Nephron progenitor cell (in vitro differentiated cells): ENCODE measurements at places on chromosomes 2 and 18.

DNA sequence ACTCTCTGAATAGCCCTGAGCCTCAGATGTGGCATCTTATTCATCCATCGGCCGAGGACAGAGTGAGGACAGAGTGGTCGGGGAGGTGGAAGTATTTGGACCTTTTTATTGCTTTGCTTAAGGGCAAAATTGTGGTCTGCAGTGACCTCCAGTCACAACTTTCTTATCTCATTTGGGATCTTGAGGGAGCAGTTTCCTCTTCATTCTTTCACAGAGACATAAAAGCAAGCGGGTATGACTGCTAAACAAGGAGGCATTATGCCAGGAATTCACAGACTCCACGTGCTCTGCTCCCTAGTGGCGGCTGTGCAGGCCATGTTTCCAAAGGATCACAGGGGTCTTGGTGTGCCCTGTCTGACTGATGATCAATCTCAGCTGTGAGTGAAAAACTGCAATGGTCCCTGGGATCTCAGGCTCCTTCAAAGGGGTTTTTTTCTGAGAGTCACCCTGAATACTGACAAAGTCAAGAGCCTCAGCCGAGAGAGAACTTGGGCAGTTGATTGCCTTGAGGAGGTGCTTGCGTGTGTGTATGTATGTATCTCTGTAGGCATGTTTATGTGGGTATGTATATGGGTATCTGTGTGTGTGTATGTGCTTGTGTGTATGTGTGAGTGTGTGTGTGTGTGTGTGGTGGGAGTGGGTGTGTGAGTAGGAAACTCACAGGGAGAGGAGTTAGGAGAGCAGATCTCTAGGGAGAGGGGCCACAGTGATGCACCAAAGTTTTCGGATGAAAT is 47.7 kb downstream of the RAPGEF4 start:
- peak overlapping the region; percentile 23 for H3K4me3 ChIP-seq
- peak; percentile 50 for DNase-seq
- peaks cover 11% of the 10 kb centered on the region for H3K36me3 ChIP-seq
- peaks cover 31% of the 10 kb centered on the region for H3K4me1 ChIP-seq
- H3K27ac ChIP-seq: peak overlapping the region; percentile 78
- peaks cover 3% of the 10 kb centered on the region for H3K27me3 ChIP-seq

DNA sequence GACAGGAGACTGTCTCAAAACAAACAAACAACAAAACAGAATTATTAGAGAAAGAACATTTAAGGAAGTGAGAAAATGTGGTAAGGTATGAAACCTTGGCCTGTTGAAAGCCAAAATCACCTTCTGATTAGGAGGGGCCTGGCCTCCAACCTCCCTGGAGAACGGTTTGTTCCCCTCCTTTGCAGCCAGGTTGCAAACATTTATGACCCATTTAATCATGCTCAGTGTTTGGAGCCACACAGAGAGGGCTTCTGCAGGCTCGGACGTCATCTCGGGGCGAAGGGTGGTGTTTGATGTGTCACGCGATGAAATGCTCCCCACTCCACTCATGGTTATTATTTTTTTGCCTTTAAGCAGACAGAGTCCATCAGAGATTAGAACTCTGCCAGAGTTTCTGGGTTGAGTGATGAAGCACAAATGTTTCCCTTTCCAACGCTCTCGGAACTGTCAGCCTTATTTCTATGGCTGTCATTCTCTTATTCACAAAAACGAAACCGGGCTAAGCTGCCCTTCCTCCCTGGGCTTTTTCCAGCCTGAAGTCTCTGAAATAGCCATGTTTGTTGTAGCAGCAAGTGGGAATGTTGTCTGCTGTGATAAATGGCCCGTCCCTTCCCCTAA is 33.6 kb upstream of the ROCK2 start:
- H3K27ac ChIP-seq: peak overlapping the region; percentile 87
- H3K27me3 ChIP-seq: peaks cover 6% of the 10 kb centered on the region
- H3K4me3 ChIP-seq: peak overlapping the region; percentile 31
- DNase-seq: no peak
- H3K36me3 ChIP-seq: no peaks in the 10 kb centered on the region
- H3K4me1 ChIP-seq: peaks cover 68% of the 10 kb centered on the region

- no peak overlapping the region for H3K27ac ChIP-seq
- H3K4me3 ChIP-seq: no peak overlapping the region
- peaks cover 5% of the 10 kb centered on the region for H3K4me1 ChIP-seq
- H3K27me3 ChIP-seq: no peaks in the 10 kb centered on the region
- H3K36me3 ChIP-seq: peaks cover 14% of the 10 kb centered on the region
Measured at GRCh38 chr2:178119179-178119922, 7.1 kb downstream of the RBM45 start.

GRCh38 chr2:197911667-197912066 is 107.3 kb downstream of the PLCL1 start:
- no peaks in the 10 kb centered on the region for H3K27me3 ChIP-seq
- no peak overlapping the region for H3K27ac ChIP-seq
- no peak for DNase-seq
- H3K4me3 ChIP-seq: no peak overlapping the region
- no peaks in the 10 kb centered on the region for H3K4me1 ChIP-seq
- H3K36me3 ChIP-seq: no peaks in the 10 kb centered on the region

DNA sequence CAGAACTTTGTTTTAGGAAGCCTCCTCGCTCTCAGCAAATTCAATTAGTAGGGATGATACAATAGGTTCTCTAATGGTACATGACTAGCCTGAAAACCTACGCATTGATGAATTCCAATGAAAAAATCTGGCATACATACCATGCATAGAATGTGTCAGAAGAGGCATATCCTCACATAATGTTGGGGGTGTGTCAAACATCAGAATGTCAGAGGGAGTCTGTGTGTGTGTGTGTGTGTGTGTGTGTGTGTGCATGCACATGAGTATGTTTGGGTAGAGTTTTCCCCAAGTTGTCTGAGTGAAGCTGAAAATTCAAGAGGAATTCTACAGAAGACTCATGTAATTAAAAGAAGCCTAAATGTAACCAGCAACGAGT is 78.5 kb downstream of the FIGN start:
- no peaks in the 10 kb centered on the region for H3K27me3 ChIP-seq
- H3K4me1 ChIP-seq: peaks cover 14% of the 10 kb centered on the region
- no peak overlapping the region for H3K27ac ChIP-seq

GRCh38 chr2:201058914-201059313 is 12.6 kb downstream of the HYCC2 start:
- peaks cover 9% of the 10 kb centered on the region for H3K4me1 ChIP-seq
- H3K27ac ChIP-seq: no peak overlapping the region
- no peak for DNase-seq

- DNase-seq: no peak
- H3K36me3 ChIP-seq: peaks cover 36% of the 10 kb centered on the region
- no peaks in the 10 kb centered on the region for H3K27me3 ChIP-seq
- H3K4me1 ChIP-seq: peaks cover 13% of the 10 kb centered on the region
- H3K4me3 ChIP-seq: no peak overlapping the region
Measured at GRCh38 chr2:75716406-75716805, 5.7 kb upstream of the GCFC2 start.

GRCh38 chr2:36805635-36806224 is 109.2 kb downstream of the VIT start:
- H3K27me3 ChIP-seq: no peaks in the 10 kb centered on the region
- no peak for DNase-seq
- H3K4me3 ChIP-seq: no peak overlapping the region
- no peaks in the 10 kb centered on the region for H3K36me3 ChIP-seq

GRCh38 chr2:105746177-105747080 is 1.7 kb downstream of the NCK2 start:
- peaks cover 42% of the 10 kb centered on the region for H3K4me1 ChIP-seq
- DNase-seq: peak; percentile 74
- H3K4me3 ChIP-seq: peak overlapping the region; percentile 95
- H3K27me3 ChIP-seq: peaks cover 20% of the 10 kb centered on the region
- peaks cover 34% of the 10 kb centered on the region for H3K36me3 ChIP-seq

GRCh38 chr2:215532844-215533243 is 97.0 kb upstream of the FN1 start:
- H3K4me3 ChIP-seq: no peak overlapping the region
- H3K36me3 ChIP-seq: peaks cover 6% of the 10 kb centered on the region
- no peaks in the 10 kb centered on the region for H3K4me1 ChIP-seq
- no peak overlapping the region for H3K27ac ChIP-seq
- no peak for DNase-seq

DNA sequence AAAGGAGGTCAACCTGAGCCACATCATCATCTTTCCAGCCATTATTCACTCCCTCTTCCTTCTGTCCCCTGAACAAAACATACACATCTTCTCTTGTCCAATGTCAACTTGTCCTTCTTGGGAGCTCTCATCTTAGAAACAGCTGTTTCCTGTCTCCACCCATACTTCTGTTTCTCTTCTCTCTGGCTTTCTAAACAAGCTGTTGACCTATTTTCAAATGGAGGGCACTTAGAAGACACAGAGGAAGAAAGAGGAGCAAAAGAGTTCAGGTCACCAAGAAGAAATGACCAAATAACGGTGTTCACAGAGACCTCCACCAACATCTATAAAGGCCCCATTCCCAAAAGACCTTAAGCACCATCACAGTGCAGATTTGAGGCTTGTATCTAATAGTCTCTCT is 355.9 kb upstream of the HNRNPA3 start:
- no peak for DNase-seq
- H3K27ac ChIP-seq: no peak overlapping the region
- H3K36me3 ChIP-seq: no peaks in the 10 kb centered on the region
- H3K4me3 ChIP-seq: no peak overlapping the region

- no peaks in the 10 kb centered on the region for H3K27me3 ChIP-seq
- H3K27ac ChIP-seq: no peak overlapping the region
- H3K4me1 ChIP-seq: peaks cover 5% of the 10 kb centered on the region
- DNase-seq: no peak
Measured at GRCh38 chr2:175256806-175257585, 75.5 kb upstream of the ATP5MC3 start.

DNA sequence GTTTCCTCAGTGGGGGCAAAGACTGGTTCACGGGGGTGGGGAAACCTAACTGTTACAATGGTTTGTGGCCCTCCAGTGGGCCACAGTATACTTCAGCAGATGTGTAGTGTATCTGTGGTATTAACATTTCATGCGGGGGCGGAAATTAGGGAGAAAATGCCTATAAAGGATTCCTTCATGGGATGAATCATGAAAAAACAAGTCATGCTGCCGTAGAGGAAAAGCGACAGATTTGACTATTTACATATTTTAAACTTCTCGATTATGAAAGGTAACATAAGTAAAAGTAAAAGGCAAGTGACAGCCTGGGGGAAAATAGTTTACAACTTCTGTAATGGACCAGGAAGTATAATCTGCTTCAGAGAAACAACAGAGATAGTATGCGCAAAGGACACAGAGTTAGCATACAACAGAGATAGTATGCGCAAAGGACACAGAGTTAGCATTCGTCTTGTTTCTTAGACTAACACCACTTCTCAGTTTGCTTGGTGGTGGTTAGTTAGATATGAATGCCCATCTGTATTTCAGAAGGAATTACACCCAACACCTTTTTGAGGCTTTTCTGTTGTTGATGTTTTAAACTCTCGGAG is 41.1 kb downstream of the MRPS9 start:
- no peak for DNase-seq
- H3K4me3 ChIP-seq: no peak overlapping the region
- peaks cover 39% of the 10 kb centered on the region for H3K4me1 ChIP-seq
- peak overlapping the region; percentile 68 for H3K27ac ChIP-seq

DNA sequence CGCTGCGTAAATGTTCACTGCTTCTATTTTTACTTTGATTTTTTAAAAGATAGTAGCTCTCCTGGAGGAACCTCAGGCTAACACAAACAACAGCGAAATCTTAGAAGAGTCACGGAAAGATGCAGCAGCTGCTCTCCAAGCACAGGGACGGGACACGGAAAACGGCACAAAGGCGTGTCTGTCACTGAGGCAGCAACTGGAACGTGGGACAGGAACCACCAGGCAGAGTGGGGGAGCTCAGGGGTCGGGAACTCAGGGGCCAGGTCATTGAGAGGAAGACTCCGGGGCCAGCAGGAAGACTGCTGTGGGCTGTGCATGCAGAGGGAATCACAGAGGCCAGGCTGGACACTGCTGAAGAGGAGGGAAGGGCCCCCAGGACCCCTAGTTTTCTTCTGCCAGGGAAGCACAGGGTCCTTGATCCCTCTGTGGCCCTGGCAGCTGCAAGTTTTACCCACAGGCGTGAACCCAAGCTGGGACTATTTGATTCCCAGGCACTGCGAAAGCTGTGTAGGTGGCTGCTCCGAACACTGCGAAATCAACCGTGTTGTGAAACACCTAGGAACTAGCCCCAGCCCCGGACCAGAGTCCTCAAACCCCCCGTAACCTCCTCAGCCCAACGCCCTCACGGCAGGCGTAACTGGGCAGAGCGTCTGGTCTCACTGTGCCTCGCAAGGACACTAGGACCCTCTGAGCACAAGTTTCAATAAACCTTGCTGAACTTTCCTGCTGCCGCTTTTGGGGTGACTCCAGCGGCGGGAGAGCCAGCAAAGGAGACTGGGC is 263.0 kb downstream of the EIPR1 start:
- H3K36me3 ChIP-seq: peaks cover 7% of the 10 kb centered on the region
- peaks cover 3% of the 10 kb centered on the region for H3K27me3 ChIP-seq
- no peak overlapping the region for H3K4me3 ChIP-seq
- peaks cover 30% of the 10 kb centered on the region for H3K4me1 ChIP-seq

DNA sequence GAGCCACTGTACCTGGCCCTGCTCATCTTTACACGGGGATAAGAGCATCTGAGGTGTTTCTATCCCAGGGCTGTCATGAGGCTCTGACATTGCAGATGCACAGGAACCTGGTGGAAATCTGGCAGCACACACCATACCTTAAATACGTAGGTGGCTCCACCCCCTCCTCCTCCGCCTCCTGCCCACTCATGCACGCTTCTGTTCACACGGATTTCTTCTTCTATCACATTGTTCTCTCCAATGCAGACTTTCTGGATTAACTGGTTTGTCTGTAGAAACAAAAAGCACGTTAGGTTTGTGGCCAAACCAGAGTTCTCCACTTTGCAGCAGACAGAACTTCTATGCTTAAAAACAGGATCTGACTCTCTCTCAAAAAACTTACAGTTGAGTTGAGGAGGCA is 118.2 kb downstream of the CLIP4 start:
- peaks cover 24% of the 10 kb centered on the region for H3K4me1 ChIP-seq
- no peak overlapping the region for H3K27ac ChIP-seq
- DNase-seq: no peak

- peaks cover 98% of the 10 kb centered on the region for H3K27me3 ChIP-seq
- no peak overlapping the region for H3K27ac ChIP-seq
- no peak overlapping the region for H3K4me3 ChIP-seq
Measured at GRCh38 chr18:902229-902628, 2.4 kb upstream of the ADCYAP1 start.

DNA sequence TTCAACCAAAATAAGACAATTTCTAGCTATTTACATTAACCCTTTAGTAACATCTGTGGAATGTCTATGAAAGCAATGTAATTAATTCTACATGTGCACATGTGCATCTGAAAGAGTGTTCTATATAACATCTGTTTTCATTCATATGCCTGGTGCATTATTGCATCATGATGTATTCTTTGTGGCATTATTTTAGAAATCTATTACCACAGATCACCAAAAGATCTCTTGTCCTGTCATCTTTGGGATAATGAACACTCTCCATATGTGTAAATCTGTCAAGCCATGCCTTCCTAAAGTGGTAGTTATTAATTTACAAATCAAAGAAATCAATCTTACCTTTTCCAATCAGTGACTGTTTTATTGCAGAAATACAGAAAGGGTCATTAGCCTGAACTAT is 86.9 kb downstream of the TRIB2 start:
- no peak overlapping the region for H3K4me3 ChIP-seq
- no peaks in the 10 kb centered on the region for H3K27me3 ChIP-seq
- DNase-seq: no peak
- H3K4me1 ChIP-seq: peaks cover 11% of the 10 kb centered on the region
- no peak overlapping the region for H3K27ac ChIP-seq
- H3K36me3 ChIP-seq: peaks cover 20% of the 10 kb centered on the region
